ENCODE measurements at places on chromosomes 7 and 10.

DNA sequence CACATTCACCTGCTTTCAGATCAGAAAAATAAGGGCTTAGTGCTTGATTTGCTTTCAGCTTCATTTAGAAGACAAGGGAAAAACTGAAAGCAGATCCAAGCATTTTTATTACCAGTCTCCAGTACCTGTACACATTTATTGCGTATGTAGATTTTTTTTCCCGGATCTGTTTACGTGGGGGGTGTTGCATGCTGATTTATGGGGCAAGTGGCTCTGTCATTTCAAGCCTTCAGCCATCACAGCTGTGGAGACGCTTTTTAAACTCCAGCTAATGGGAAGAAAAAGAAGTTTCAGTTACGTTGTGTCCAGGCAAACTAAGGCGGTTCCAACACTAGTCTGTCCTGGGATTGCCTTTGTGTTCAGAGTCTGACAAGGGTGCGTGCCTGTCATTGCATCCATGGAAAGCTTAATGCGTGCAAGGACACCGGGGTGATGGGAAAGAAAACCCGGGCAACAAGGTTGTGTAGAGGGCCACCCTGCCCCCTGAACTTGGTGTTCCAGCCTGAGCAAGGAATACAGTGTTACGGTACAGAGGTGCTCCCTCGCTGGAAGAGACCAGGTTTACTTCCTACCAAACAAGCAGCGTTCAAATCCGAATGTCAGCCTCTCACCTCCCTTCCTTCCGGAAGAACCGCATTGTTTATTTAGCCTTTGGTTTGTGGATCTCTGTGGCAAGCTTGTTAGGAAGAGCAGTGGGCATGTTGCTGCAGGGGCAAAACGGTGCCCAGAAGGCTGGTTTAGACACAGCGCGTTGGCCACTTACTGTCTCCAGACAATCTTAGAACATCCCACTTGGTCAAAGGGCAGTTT is 128.2 kb downstream of the FGFR2 start:
- no peak for DNase-seq

DNA sequence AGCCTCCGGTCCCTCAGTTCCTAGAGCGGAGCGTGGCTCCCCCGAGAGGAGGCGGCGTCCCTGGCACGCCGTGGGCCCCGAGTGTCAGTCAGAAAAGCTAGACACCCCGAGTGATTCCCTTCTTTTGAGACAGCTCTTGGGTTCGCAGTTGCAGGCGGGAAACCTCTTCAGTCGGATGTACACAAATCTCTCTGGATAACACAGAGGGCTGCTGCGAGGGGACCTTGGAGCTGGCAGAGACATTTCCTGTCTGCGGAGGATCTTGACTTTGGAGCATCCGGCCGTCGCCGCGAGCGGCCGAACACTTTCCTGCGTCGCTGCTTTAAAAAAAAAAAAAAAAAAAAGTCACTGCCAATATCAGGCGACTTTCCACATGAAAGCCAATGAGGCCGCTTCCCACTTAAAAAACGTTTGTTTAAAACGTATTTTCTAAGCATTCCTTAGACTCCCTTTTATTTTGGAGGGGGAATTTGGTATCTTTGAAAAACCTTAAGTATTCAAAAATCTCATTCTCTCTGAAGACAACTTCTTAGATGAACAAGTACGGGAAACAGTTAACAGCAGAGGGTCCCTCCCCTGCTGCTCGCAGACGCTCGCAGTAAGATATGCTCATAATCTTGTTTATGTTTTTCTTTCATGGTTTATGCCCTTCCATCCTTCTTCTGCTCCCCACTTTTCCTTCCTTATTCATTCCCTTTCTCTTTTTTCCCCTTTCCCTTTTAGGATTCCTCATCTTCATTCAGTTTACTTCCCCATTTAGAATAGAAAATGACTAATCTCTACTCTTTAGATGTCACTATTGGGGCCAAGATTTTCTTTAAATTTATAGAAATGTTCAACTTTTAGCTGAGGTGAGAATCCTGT is 10.0 kb downstream of the HHEX start:
- no peak for DNase-seq

- DNase-seq = no peak
Measured at GRCh38 chr10:132356621-132357195, 24.7 kb downstream of the LRRC27 start.

DNA sequence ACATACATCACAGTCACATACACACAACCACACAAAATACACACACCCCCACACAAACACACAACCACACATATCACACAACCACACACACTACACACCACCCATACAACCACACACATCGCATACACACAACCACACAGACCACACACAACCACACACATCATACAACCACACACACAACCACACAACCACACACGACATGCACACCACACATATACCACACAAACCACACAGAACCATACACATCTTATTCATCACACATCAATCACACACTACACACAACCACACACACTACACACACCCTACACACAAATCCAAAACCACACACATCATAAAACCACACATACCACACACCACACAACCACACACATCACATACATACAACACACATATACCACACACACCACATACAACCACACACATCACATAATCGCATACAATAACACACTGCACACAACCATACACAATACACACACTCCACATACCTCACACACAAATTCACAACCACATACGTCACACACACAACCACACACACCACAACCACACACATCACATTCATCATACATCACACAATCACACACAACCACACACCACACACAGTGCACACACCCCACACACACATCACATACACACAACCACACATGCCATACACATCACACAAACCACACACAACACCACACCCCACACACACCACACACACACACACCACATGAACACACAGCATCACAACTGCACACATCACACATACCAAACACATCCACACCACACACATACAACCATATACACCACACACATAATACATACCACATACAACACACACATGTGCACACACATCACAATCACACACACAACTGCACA is 30.4 kb downstream of the GPRIN2 start:
- no peak for DNase-seq

GRCh38 chr10:98267894-98268693 is at the start of gene LOXL4:
Gene LOXL4, minus strand, starts transcription at chr10:98268194. Its CDS starts 5,175 bp downstream, at chr10:98263019.
- peak; percentile 27 for DNase-seq

All from OCI-LY7 (cell line).